Transverse colon (tissue), 4 donors: ENCODE measurements at places on chromosomes 6 and 20. TPM values are rescaled to one million over a fixed set of nuclear protein-coding genes. Genes with fewer than 3 reads are reported as not detected.

Gene WFDC5
- not detected for total RNA-seq

Gene MAP3K5
- 25.9 TPM for total RNA-seq

GRCh38 chr6:89034586-89035251 lies 45.8 kb upstream of the PNRC1 start:
- no peak for DNase-seq

GRCh38 chr6:72466471-72466870 lies 155.4 kb upstream of the KCNQ5 start:
- DNase-seq: no peak

GRCh38 chr6:3876101-3876500 lies 26.9 kb downstream of the FAM50B start:
- DNase-seq: no peak

DNA sequence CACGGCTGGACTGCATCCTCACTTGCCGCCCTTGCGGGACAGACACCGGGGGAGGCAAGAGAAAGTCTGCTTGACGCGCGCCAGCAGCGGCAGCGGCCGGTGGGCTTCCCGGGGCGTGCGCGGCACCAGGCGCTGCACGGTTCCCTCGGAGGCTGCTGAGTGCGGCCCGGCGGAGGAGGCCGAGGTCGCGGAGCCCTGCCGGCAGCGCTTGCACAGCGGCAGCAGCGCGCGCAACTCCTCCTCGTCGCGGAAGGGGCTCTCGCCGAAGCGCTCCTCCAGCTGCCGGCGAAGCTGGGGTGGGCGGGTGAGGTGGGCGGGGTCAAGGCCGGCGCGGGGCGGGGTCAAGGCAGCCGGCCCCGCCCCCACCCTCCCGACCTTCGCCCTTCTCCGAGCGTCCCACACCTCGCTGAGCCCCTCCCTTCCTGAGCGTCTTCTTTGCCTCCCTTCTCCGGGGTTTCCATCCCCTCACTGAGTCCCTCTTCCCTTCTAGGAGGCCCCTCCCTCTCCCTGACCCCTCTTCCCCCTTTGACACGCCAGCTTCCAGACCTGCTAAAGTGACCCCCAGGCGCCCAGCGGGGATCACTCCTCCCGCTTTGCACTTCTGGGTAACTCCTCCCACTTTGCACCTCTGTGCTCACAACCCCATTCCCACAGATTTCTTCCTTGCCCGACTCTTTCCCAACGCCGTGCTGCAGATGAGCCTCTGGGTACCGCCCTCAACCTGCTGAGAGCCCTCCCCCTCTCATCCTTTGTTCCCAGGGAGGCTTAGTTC lies 8.8 kb downstream of the DUSP15 start:
- peak; percentile 61 for DNase-seq

- no peak for DNase-seq
Observed at GRCh38 chr6:39093149-39093708, 21.8 kb downstream of the SAYSD1 start.

DNA sequence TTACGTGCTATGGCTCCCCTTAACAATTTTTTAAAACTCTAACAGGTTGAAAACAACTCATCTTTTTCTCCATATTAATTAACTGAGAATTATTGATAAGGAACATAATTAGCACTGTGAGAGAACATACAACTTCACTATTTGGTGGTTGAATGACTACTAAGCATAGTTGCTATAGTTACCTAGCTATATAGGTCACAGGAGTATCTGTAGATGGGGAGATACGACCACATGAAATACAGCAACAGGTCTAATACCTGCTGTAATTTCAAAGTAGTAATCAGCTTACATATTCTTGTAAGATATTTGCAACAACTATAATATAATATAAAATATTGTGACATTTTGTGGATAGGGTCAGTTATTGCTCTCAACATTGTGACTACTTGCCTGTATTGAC lies 102.9 kb downstream of the ADGB start:
- no peak for DNase-seq

GRCh38 chr6:52953911-52954839 lies 40.9 kb downstream of the GSTA4 start:
- DNase-seq: no peak

Gene ABHD16B
- total RNA-seq: not detected

Gene IRF4
- total RNA-seq: 18.4 TPM

DNA sequence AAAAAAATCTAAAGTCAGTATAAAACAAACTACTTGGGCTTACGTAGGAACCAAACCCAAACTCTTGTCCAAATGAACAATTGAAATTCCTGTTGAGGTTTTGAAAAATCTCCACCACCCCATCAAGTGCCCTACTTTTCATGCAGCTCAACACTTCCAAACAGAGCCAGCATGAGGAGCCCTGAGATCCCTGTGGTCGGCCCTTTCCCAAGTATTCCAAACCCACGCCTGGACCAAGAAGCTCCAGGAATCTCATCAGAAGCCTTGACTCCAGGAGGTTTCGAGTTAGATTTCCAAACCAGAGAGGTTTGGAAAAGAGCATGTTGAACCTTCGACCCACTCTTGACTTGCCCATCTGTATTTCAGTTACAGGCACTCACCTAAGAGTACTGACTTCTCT lies 179.3 kb downstream of the MTFR2 start:
- DNase-seq: no peak

DNA sequence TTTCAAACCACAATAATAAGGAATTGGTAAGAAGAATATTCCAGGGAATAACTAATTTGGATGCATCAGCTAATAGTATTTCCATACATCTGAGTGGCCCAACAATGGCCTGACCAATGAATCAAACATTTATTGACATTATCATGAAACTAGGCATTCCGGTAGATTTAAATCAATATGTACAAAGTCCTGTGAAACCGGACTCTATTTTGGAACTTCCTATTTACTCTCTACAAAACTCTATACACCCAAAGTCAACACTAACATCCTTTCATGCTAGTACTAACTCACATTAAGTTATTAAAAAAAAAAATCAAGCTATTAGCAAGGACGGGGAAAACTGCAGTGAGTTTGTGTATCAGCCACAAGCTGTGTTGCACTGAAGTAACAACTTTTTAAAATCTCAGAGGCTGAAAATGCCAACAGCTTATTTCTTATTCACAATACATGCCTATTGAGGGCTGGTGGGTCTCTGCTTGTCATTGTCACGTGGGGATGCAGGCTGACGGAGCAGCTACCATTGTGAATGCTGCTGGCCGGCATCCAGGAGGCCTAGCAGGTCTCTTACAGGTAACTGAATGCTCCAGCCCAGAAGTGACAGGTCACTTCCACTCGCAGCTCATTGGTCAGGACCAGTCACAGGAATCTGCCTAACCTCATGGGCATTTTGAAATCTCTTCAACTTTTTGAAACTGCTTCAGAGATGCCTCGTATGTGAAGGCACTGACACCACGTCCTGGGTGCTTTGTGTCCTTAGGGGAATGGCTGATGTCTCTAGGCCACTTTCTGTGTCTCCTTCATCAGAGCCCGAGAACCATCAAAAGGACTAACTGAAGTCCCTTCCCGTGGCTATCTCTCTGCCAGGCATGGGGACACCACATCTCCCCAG lies 76.3 kb downstream of the SLC22A23 start:
- DNase-seq: no peak

- no peak for DNase-seq
Observed at GRCh38 chr6:153790876-153791473, 248.1 kb upstream of the OPRM1 start.

DNA sequence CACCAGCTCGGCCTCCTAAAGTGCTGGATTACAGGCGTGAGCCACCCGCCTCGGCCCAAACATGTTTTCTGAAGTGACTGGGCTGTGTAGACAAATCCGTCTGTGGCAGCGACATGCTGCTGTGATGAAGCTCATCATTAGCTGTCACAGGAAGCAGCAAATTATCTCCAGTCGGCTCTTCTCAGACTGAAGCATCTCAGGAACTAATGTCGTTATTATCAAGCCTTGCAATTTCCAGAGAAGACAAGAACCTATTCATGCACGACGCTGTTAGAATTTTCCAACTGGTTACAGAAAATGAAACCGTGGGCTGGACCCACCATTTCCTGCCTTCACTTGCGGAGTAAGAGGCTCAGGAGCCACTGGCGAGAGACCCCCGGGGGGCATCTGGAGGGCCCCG lies 17.1 kb upstream of the NTSR1 start:
- DNase-seq: no peak

Gene CLIC5
- total RNA-seq: 146 TPM
